GM13976 (cell line): ENCODE measurements at places on chromosomes 3 and 15.

- DNase-seq = peak; percentile 15
Measured at GRCh38 chr3:127424766-127425504, 137.1 kb upstream of the PRR20G start.

DNA sequence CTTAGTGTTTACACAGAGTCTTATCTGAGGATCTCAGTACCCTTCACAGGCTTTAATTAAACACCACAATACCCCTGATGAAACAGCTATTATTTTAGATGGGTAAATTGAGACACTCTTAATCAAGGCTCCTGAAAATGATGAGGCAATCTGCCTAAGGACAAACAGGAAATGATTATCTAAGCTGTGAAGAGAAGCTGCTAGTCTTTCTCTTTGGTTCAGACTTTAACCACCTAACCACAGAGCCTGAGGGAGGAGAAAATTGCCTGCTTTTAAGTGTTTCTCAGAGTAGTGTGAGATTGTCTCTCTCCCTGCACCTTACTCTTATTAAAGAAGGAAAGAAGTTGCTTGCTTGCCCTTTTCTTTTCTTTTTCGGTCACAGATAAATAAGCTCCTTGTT, 364.3 kb upstream of the ADAMTS9 start:
- DNase-seq = no peak

DNA sequence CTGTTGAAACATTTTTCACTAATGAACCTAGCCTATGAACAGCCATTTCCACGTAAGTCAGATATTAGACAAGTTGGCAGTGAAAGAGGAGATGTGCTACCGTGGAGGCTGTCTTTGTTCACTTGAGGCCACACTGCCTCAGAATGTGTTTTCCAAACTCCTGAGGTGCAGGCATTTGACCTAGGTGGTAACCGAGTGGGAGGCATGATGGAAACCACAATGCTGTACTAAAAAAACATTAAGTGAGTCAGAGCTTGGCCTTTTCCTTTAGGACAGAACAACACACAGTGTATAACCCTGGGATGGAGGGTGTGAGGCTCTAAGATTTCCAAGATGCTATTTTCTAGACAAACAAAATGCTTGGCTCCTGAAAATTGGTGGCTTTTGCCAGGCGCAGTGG, 406.3 kb downstream of the SOX2 start:
- no peak for DNase-seq

DNA sequence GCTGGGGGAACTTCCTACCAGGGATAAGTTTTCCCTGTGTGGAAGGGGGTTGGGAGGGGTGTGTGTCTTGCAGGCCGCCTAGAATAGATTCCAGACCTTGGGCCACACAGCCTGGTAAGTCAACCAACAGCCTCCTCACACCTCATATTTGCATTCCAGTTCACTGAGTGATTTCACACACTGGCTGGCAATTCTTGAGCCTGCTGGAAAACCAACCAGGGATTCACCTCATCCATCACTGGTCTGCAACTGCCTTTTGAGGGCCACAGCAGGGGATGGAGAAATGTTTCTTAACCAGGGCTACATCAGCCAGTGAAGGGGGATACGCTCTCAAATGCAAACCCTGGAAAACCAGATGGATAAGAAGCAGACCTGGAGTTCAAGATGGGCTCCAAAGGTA, 2.0 kb downstream of the FSTL1 start:
- DNase-seq = no peak

GRCh38 chr3:58062472-58062871, 54.2 kb downstream of the FLNB start:
- no peak for DNase-seq

DNA sequence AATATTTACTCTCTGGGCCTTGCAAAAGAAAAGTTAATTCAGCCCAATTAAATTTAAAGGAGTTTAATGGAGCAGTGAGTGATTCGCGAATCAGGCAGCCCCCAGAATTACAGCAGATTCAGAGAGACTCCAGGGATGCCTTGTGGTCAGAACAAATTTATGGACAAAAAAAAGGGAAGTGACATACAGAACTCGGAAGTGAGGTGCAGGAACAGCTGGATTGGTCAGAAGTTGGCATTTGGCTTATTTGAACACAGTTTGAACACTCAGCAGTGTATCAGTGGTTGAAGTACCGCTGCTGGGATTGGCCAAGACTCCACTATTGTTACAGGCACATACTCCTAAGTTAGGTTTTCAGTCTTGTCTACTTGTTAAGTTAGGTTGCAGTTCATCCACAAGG, 145.0 kb upstream of the GAP43 start:
- no peak for DNase-seq

- no peak for DNase-seq
Measured at GRCh38 chr3:72587282-72587681, 261.0 kb downstream of the SHQ1 start.

DNA sequence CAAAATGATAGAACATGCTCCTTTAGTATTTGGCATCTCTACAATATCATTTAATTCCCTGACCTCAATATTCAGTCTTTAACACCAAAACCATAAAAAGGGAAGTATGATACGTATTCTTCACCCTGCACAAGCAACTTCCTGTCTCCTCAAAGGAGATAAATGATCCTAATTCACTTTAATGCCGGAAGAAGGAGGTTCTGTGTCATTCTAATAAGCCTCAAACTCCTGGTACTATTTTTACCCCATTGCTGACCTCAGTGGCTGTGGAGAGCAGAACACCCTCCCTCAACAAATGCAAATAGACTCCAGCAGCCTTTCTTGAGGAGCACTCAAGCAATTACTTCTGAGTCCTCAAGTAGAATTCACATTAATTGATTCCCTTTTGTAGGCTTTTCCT, 173.3 kb downstream of the TMEM108 start:
- DNase-seq = peak; percentile 36
